ENCODE measurements at places on chromosomes 16 and 17.
A peak's percentile ranks its signal among the peaks of the same experiment; 100 is the strongest.

DNA sequence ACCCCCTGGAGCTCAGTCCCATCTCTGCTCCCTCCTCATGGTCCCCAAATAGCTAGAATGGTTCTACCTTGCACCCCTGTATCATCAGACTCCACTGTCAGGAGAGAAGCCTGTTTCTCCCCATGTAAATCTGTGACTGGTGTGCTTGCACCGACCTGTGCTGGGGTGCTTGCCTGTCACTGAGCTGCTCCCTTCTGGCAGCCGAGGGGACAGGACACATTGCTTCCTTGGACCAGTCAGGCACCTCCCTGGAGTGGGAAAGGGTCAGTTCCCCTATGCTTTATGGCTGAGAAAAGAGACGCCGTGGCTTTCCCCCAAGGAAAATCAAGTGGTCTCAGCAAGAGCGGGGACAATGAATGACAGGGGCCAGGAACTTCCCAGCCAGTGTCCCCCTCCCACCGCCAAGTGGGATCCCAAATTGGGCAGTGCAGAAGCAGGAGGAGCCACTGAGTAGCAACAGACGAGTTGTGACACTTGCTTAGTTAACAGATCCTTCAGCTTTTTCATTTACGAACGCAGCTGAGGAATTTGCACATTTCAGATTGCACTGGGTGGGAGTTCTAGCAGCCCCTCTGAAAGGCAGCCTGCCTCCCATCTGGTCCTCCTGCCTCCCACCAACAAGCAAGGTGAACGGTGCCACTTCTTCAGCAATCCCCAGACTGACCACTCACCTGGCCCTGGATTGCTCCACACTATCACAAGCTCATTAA lies 156.4 kb downstream of the KATNIP start:
- DNase-seq = no peak

DNA sequence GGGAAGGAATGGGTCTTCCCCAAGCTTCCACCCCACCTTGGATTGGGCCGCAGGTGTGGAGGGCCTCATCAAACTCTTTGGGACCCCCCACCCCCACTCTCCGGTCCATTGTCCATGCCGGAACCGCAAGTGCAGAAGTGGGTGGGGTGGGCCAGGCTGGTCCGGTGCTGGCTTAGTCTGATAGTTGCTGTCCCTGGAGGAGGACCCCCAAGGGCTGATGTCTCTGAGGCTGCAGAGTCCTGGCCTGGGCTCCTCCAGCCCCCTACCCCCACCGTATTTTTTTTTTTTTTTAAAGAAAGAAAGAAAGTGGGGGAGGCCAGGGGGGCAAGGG lies 7.1 kb upstream of the ATXN7L3 start:
- DNase-seq = no peak

DNA sequence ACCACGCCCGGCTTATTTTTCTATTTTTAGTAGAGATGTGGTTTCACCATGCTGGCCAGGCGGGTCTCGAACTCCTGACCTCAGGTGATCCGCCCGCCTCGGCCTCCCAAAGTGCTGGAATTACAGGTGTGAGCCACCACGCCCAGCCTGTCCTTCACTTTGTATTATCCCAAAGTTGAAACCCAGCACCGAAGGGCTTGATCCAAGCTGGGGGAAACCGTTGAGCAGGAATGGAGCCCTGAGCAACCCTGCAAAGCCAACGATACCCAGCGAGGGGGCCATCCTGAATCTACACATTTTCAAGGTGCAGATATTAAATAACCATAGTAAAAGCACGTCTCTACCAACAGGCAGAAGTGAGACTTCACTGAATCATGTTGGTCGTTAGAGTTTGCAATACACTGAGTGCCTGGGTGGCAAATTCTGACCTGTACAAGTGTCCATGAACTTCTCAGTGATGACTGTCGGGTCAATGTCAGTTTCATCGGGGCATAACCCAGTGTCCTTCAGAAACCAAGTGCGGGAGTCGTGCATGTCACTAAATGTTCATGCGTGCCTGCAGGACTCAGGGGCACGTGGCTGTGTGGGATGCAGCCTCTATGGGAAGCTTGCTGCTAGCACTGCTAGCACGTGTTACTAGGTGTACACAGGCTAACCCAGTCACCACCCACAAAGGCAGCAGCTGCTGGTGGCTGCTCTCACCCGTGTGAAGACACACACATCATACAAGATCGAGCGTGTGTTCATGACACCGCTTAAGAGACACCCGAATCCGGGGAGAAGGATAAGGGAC lies 10.5 kb upstream of the RBFOX3 start:
- DNase-seq = no peak

- peak; percentile 29 for DNase-seq
Observed at GRCh38 chr17:40025991-40026815, 11.0 kb downstream of the CSF3 start.

DNA sequence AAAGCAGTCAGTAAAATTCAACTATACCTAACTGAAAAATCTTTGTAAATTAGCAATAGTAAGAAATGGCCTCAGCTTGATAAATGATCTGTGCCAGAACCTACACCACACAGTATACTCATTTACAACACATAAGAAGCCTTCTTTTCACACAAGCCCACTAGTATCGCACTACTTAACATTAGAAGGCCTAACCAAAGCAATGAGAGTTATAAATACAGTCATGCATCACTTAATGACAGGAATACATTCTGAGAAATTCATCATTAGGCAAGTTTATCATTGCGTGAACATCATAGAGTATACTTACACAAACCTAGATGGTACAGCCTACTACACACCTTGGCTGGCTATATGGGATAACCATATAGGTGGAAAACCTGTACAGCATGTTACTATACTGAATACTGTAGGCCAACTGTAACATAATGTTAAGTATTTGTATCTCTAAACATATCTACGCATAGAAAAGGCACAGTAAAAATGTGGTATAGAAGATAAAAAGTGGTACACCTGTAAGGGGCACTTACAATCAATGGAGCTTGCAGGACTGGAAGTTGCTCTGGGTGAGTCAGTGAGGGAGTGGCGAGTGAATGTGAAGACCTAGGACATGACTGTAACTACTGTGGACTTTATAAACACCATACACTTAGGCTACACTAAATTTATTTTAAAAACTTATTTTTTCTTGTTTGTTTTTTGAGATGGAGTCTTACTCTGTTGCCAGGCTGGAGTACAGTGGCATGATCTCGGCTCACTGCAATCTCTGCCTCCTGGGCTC lies 126.5 kb upstream of the CORO6 start:
- no peak for DNase-seq

GRCh38 chr16:23979982-23980381 lies 144.2 kb downstream of the PRKCB start:
- DNase-seq = no peak

- no peak for DNase-seq
Observed at GRCh38 chr16:68071518-68071901, 13.7 kb upstream of the NFATC3 start.

GRCh38 chr16:11410376-11411058 lies 65.3 kb downstream of the RMI2 start:
- no peak for DNase-seq

DNA sequence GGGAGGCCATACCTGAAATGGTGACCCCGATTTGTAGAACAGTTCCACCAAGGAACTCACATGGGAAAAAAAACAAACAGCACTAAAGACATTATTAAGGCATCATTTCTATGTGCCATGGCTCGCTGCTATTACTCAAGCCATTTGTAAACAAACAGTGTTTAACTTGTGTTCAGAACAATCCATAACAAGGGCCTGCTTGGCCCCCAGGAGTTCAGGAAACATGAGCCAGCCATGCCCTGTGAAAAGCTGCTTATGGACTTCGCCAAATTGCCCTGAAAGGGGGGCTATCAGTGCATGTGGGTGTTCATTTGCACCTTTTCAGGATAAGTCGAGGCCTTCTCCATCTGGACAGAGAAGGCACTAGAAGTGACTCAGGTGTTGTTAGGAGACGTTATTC lies 8.0 kb downstream of the POLR3K start:
- DNase-seq = no peak

DNA sequence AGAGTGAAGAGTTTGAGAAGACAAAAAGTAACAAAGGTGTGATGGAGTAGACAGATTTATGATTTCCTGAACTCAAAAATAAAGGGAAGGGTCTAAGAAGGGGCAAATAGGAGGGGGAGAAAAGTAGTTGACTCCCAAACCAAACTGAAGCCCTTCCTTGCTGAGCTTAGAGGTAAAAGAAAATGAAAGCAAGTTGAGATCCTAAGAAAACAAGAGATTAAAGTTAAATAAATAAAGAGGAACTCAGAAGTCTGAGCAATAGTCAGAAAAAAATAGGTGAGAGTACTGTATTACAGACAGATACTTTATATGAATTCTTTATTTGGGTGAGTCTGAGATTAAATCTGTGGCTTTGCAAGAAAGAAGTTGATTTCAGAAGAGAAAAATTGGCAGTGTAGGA lies 3.3 kb upstream of the PSMD12 start:
- DNase-seq = no peak

- no peak for DNase-seq
Observed at GRCh38 chr16:3874242-3874641, 6.3 kb downstream of the CREBBP start.

DNA sequence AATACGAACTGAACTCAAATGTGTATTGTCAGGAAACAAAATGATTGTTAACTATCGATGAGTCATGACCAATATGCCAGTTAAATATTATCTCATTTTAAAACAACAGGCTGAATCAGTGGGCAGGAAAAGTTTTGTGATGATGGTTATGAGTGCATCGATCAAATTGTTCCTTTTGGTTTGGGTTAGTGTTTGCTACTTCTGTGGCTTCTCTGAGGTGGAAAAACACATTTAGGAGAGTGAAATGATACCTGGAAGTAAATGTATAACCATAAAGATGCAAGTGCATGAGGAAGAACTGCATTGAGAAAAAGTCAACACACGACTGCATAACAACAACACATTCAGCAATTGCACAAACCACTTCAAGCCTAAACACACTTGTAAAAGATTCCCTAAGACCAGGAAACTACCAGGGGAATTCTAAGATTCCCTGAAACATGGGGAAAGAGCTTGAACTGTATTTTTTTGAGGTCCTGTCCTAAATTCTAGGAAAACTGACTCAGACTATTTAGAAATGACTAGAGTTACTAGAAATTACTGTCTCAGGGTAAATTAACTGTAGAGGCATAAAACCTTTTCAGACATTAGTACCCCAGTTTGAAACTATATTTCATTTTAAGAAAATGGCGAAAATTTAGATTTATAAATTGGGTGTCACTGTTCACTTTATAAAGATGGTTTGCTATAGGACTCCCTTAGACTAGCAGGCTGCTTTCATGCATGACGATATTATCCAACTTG lies 44.8 kb downstream of the CDYL2 start:
- no peak for DNase-seq

GRCh38 chr17:4587803-4588202 lies 3.5 kb downstream of the SMTNL2 start:
- DNase-seq = no peak
